ENCODE measurements at places on chromosomes 3 and 15.

- no peak for DNase-seq
Observed at GRCh38 chr15:79322945-79323344, 12.0 kb downstream of the TMED3 start.

DNA sequence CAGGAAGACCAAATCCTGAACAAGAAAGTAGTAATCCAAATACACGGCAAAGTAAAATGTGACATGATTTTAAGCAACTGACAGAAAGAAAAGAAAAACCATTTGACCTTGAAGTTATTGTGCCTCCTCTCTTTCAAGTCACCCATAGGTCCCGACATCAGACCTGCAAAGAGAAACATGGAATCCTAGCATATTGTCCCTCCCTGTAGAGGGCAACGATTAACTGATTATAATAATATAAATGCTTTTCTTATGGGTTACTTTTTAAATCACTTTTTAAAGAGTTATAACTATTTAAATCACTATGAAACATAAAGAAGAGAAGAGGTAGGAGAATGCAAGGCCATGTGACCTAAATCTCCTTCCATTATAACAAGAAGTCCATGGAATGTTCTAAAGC is 143.2 kb upstream of the LIPC start:
- DNase-seq, result no peak

DNA sequence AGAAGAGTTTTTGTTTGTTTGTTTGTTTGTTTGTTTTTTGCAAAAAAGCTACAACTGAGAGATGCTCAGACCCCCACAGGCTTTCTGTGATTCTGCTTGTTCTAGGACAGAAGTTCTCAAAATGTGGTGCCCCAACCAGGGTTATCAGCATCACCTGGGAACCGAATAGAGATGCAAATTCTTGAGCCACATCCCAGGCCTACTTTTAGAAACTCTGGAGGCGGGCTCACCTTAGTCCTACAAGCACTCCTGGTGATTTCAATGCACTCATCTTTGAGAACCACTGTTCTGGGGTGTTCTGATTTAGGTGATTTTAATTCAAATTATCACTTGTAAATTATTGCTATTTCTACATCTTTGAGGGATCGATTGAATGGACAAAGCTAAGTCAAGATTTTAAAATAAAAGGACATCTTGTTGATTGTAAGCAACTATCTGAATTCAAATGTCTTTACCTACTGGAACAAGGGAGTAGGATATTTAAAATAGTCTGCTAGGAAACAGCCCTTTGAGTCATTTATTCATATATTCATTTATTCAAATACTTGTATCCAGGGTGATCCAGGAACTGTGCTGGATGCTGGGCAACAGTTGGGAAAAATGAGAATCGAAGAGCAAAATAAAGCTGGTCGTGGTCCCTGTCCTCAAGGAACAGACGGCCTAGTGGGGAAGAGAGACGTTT is 44.7 kb upstream of the CADPS start:
- no peak for DNase-seq

DNA sequence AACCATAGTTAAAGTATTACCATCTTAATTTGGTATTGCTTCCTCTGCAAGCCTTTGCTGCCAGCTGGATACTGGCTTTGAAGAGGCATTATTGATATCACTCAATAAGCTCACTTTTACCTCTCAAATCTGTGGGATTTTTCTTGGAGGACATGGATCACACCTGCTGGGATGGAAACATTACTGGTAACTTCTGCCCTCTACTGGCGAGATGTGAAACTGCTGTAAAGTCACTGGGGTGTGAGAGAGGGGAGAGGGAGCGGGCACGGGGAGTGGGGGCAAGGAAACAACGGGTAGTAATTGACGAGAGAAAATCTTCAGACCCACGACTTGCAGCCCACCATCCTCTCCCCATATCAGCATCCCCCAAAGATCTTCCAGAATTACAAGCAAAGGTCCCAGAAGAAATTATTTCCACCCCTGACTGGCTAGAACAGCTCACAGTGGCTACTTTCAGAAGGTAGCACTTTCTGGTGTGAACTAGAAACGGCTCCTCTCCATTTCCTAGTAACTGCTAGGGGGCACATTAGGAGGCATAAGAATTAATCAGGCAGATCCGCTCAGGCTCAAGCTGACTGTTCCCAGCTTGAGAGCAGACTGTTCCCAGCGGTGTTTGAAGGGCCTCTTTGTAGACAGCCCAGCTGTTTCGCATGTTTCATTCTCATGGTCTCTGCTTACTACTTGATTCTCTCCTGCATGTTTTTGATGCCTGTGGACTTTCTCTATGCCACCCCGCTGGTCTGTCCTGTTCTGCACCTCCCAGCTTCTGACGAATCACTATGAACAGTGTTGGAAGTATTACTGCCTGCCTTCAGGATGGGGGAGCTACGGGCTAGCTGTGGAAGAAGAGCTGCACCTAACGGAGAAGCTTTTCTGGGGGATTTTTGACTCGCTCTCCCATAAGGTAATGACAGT is 230.4 kb upstream of the CHRM5 start:
- peak; percentile 54 for DNase-seq

DNA sequence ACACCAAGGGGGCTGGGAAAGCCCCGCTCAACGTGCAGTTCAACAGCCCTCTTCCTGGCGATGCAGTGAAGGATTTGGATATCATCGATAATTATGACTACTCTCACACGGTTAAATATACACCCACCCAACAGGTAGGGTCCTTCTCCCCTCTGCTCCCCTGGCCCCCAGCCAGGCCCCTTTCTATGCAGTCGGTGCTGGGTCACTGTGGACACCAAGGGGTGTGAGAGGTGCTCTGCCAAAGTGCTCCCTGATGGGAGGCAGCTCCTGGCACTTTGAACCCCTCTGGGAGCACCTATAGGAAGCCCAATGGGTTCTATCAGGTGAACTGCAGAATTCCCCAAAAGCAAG is 98.6 kb downstream of the DNASE1L3 start:
- DNase-seq, result no peak

DNA sequence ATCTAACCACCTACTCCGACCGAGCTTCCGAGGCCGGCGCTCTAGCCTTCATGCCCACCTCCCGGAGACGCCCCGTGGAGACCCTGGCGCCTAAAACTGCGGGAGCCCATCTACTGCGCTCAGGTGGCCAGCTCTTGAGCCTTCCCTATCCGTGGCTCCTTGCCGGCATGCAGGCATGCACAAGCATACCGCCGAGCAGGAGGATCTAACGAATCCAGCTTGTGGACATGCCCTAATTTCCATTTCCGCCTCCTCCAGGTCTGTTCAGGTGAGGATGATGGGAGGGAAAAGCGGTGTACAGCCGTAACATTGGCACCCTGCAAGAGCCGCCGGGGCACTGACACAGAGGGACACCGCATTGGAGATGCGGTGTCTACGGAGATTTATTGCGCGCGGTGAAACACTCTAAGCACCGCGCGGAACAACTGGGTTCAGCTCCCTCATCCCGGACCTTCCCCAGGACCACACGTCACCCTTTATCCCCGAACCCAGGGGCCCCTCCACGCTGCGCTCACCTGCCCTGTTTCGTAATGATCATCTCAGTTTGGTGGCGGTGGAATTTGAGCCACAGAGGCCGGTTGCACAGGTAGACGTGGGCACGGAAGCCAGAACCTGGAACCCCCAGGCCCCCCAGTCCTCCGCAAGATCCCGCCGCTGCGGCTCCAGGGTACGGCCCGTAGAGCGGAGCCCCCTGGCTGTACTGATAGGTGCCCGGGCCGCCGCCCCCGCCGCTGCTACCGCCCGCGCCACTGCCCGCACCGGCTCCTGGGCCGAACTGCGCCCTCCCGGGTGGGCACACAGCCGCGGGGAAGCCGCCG is 1.0 kb downstream of the EOMES start:
- no peak for DNase-seq

DNA sequence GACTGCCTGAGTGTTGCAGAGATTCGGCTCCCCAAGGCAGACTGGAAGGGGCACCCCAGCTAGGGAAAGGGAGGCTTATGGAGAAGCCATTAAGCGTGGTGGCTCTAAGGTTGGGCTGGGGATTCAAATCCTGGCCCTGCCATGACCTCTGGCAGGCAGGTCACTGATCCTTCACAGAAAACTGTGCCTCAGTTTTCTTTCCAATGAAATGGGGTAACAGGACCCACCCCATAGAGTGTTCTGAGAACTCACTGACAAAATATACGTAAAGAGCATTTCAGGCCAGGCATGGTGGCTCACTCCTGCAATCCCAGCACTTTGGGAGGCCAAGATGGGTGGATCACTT is 34.6 kb downstream of the DNASE1L3 start:
- no peak for DNase-seq

DNA sequence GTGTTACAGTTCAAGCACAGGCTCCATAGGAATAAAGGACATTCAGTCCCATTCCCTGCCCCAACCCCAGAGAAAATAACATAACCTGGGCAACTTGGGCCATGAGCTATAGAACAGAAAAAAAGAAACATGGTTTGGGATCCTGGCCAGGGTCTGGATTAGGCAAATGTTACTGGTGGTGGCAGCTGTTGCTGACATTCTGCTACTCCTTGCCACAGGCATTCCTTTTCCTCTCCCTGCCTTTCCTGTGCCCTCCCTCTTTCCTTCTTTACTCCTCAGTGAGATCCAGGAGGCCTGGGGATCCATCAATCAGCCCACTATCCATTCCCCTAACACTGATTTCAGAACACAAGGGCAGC is 129.1 kb downstream of the NTRK3 start:
- DNase-seq, result no peak

GRCh38 chr3:11186771-11187191 is 32.5 kb downstream of the HRH1 start:
- DNase-seq, result no peak

- no peak for DNase-seq
Observed at GRCh38 chr15:84926491-84927230, 42.2 kb downstream of the SLC28A1 start.

DNA sequence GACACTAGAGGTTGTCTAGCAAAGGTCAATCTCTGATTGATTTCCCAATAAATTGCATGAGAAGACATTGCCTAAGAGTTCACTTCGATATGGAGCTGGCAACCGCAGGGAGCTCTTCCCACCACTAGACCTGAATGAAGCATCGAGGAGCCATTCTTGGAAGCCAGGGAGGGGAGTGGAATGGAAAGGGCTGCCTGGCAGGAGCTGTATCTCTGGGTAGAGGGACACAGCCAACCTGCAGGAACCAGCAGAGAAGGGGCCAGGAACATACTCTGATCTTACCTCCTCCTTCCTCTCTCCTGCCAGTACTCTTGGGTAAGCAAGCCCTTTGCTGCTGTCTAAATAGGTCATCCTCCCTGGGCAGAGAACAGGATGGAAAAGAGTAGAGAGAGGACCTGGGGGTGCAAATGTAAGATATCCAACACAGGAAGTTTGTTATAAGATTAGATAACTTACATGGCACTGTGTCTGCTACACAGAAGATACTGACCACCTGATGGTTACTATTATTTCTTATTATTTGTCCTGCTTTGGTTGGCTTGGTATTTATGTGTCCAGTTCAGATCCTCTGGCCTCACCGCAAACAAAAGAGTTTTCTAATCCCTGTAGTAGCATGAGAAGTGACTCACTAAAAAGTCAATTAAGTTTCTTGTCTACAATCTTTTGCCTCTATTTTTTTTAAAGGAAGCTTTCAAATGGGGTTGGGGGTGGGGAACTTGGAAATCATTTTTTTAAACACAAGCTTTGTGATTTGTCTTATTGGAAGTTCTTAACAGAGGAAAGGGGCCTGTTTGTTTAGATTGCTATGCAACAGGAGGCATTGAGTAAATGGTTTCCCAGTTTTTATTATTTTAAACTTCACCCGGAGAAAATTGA is 156.7 kb upstream of the TSC22D2 start:
- no peak for DNase-seq

GRCh38 chr3:12973827-12974226 is 99.4 kb downstream of the IQSEC1 start:
- DNase-seq, result no peak

DNA sequence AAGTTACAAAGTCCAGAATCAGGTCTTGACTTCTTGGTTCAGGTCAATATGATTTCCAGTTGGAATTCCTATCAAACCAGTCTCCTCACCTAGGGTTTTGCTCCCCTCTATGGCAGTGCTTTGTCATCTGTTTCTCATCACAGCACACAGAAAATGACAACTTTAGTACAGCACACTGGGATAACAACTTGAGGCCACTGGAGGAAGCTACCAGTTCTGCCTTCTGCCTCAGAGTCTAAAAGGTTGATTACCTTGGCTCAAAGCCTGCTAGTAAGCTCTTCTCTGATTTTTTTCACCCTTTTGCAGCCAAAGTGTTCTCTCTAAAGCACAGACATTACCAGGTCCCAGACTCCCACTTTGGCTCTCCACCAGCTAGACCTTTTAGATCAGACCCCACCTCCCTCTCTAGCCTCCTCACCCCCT is 24.8 kb upstream of the TRIM59 start:
- no peak for DNase-seq

GRCh38 chr3:109028753-109029152 is 75.1 kb upstream of the GUCA1C start:
- no peak for DNase-seq

- no peak for DNase-seq
Observed at GRCh38 chr3:123525433-123525832, 59.4 kb downstream of the HACD2 start.

DNA sequence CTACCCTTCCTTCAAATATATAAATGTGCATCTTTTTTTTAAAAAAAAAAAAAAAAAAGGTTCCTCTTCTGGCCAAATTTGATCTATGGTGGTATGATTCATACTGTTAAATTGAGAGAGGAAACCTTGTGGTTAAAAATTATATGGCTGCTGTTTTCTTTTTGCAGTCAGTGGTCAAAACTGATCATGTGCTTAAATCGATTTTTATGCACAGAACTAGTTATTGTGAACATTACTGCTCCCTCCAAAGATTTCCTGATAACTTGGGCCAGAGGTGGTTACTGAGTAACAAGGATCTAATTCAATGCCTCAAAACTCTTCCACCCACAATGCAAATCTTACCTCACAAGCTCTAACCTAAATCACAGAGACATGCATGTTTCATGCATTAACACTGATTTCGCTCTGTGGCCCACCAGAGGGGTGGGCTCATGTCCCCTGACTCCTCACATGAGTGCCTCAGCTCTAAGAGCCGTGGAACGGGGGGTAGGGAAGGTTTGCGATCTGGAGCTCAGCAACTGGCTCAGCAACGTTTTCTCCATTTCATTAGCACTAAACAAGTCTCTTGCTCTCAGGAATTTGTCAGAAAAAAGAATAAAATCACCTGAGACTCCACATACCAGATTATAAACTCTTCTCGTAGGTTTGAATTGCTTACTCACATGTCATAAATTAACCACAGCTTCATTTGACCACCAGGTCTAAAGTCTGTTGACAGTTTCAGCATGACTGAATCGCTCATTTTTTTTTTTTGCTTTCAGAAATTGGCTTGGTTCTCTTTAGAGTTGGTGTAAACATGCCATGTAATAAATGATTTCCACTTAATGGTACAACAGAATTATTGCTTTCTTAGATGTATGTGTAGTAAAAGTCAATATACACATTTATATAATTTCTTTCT is 280.4 kb downstream of the CD47 start:
- DNase-seq, result no peak

DNA sequence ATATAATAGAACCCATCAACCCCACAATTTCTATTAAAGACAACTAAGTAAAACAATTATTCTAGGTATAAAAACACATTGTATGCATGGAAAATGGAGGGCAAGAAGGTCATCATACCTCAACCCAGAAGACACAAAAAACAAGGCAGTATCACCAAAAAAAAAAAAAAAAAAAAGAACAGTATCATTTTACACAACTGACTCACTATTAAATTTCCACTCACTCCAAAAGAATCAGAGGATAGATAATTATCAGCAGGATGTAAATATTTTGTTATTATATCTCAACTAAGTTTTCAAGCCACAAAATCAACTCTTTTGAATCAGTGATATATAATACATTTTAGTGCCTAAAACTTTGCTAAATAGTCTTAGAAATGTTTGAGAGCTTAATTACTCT is 55.0 kb downstream of the CLASP2 start:
- DNase-seq, result no peak

GRCh38 chr3:151382671-151383070 is 1.9 kb downstream of the P2RY12 start:
- no peak for DNase-seq

All from activated CD8-positive, alpha-beta memory T cell treated with anti-CD3 and anti-CD28 coated beads, Interleukin-2, amount 50 U/mL, for 48 hours (primary cell).